Stimulated activated CD4-positive, alpha-beta T cell treated with anti-CD3 and anti-CD28 coated beads, Interleukin-1b, Interleukin-23, amount 100 ng/mL, for 48 hours (primary cell): ENCODE measurements at places on chromosomes 11 and 22.

- DNase-seq, result no peak
Observed at GRCh38 chr11:96841792-96842191, 452.0 kb downstream of the JRKL start.

GRCh38 chr11:3123305-3123704 lies 41.8 kb downstream of the OSBPL5 start:
- DNase-seq, result no peak

GRCh38 chr22:47736186-47737034 lies 974.0 kb downstream of the TBC1D22A start:
- DNase-seq, result no peak

DNA sequence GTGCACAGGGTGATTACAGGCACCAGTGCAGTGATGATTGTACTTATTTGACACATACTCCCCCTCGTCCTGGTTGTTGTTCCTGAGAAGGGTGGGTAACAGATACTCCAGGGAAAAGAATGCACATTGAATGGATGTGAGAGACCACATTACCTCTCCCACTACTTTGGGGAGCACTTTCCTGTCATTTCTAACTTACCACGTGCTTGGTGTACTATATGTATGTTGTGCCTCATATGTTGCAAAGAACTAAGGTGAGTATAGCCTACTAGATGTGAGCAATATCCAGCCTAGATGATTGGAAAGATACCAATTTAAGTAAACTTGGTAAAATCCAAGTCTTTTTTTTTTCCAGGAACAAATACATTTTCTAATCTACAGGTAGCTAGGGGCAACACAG lies 14.3 kb upstream of the SCARF2 start:
- DNase-seq, result no peak

DNA sequence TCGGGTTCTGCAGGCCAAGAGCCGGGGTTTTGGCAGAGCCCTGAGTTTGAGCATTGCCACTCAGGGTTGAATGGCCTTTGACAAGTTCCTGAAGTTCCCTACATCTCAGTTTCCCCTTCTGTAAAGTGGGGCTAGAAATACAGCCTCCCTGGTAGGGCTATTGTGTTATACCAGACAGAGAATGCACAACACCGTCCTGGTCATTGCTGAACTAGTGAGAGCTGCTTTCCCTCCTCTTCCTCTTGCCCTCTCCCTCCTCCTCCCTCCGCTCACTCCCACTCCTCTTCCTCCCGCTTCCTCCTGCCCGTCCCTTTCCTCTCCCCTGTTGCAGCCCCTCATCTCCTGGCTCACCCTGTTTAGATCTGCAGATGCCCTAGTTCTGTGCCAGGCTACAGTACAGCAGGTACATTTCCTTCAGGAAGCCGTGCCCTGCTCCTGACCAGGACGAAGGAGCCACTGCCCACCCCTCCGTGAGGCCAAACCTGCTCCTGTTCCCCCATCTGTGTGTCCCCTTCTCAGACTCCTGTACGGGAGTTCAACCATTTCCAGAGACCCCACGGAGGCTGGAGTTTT lies 91.5 kb upstream of the SHANK2 start:
- no peak for DNase-seq

- no peak for DNase-seq
Observed at GRCh38 chr11:71948314-71949027, 19.6 kb downstream of the RNF121 start.

- DNase-seq, result no peak
Observed at GRCh38 chr22:42172773-42173172, 42.2 kb upstream of the CYP2D6 start.

DNA sequence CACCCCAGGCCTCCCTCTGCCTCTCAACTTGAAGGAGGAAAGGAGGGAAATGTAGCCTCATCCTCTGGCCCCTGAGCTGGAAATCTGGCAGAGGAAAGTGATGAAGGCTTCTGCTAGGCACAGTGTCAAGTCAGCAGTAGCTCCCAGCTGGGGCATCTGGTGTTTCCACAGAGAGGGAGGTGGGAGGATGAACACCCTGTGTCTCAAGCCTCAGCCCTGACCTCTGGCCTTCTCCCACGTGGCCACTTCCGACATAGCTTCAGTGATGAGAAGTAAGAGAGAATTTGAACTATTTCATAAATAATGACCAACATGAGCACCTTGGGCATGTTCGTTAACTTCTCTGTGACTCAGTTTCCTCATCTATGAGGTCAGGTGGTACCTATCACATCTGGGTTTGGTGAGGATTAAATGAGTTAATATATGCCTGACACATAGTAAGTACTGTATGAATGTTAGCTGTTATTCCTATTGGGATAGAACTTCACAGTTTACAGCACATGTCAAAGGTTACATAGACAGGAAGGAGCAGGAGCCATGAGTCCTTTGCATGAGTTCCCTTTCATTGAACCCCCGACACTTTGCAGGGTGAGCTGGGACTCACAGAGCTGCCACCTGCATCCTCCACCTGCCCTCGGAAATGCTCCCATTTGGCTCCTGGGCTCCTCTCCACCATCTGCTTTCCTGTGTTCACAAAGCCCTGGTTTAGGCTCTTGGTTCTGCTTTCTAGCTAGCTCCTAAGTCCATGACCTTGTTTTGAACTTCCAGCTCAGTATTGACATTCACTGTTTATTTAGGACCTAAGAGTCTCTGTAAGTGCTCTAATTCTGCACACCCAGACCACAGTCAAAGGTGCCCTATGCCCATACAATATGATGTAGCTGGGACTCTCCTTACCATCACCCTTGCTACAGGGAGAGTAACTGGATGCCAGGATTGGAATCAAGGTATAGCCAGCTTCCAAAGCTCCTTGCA lies 61.7 kb downstream of the CSNK2A3 start:
- no peak for DNase-seq

- no peak for DNase-seq
Observed at GRCh38 chr22:41951898-41952474, at the start of gene SMIM45. Gene SMIM45, plus strand, starts transcription at chr22:41952150.

- DNase-seq, result no peak
Observed at GRCh38 chr11:112163875-112164685, at the start of gene IL18. Gene IL18, minus strand, starts transcription at chr11:112164094. Its CDS starts 9,041 bp downstream, at chr11:112155053.

- no peak for DNase-seq
Observed at GRCh38 chr22:44025171-44026065, 1.3 kb downstream of the PARVB start.

DNA sequence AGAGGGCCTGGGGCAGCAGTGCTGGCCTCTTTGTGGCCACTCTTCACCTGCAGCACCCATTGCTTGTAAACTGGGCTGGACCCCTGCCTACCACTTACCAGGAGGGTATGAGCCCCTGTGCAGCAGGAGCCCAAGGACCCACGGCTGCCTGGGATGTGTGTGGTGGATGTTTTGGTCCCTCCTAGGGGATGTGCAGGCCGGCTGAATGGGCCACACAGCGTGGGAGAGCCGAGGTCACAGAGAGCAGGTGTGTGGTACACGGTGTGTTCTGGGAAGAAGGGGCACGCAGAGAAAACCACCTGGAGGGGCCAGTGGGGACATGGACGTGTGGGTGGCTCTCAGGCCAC lies 19.3 kb upstream of the GNB1L start:
- DNase-seq, result no peak

DNA sequence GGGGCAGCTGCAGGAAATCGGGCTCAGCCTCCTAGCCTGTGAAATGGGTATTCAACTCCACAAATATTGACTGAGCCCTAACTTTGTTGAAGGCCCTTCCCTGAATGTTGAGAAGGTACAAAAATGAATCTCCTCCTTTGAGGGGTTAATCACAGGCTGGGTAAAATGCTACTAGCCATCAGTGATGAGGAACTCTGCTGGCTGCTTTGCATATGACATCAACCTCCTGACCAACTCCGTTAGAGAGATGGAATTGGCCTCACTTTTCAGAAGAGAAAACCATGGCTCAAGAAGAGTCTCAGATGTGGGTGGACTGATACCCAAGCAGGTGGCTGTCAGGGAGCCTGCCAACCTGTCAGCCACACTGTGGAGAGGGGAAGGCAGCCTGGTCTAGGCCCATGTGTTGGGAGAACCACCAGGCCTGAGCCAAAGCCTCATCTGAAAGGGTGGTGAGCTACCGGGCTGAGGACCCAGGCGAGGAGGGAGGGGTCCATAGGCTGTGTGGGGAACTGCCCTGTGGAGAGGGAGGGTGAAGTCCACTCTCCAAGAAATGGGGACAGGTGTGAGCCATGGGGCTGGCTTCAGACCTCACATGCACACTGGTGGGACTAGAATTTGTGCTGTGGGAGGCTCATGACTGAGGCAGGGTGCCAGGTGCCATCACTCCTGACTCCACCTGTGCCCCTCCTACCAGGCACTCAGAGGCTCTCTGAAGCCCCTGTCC lies 11.8 kb downstream of the CDCA5 start:
- DNase-seq, result no peak

DNA sequence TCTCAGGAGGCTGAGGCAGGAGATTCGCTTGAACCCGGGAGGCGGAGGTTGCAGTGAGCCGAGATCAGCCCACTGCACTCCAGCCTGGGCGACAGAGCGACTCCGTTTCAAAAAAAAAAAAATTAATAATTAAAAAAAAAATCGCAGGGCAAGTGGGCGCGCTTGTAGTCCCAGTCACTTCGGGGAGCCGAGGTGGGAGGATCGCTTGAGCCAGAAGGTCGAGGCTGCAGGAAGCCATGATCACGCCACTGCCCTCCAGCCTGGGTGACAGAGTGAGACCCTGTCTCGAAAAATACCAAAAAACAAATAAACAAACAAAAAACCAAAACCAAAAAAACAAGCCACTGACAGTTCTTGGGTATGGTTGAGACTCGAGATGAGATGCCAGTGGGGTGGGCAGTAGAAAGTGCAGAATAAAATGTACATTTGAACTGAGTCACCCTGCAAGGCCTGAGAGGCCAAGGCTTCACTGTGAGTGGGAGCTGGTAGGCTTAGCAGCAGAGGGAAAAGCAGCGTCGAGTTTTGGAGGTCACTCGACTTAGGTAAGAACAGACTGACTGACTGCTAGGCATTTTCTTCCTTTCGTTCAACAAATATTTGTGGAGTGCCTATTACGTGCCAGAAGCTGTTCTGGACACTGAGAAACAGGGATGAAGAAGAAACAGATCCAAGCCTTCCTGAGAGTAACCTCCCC lies 635 bp upstream of the LDHA start:
- peak; percentile 44 for DNase-seq

- DNase-seq, result no peak
Observed at GRCh38 chr11:8910649-8911026, 351 bp upstream of the AKIP1 start.

DNA sequence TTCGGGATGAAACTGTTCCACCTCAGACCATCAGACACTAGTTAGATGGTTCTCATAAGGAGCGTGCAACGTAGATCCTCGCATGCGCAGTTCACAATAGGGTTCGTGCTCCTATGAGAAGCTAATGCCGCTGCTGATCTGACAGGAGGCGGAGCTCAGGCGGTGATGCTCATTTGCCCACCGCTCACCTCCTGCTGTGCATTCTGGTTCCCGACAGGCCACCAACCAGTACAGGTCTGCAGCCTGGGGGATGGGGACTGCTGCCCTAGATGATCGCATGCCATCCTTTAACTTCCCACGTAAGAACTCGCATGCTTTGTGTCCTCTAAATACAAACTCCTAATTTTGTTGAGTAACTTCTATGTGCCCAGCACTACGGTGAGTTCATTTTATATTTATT lies 62.6 kb downstream of the EFCAB6 start:
- DNase-seq, result no peak

DNA sequence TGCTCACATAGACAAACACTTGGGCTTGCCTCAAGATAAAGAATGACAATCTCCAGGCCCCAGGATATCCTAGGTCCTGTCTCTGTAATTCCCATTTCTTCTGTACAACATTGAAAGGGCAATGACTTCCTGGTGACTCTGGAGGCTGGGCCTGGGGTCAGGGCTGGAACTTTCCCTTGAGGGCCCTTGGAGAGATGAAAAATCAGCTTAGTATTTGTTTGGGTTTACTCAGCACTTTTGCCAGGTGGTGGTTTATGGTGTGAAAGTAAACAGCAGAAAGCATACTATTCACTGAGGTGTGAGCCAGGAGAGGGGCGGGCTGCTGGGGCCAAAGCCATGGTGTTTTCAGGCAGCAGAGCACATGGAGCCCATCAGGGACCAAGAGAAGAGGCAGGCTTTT lies 214.7 kb upstream of the NARS2 start:
- no peak for DNase-seq

DNA sequence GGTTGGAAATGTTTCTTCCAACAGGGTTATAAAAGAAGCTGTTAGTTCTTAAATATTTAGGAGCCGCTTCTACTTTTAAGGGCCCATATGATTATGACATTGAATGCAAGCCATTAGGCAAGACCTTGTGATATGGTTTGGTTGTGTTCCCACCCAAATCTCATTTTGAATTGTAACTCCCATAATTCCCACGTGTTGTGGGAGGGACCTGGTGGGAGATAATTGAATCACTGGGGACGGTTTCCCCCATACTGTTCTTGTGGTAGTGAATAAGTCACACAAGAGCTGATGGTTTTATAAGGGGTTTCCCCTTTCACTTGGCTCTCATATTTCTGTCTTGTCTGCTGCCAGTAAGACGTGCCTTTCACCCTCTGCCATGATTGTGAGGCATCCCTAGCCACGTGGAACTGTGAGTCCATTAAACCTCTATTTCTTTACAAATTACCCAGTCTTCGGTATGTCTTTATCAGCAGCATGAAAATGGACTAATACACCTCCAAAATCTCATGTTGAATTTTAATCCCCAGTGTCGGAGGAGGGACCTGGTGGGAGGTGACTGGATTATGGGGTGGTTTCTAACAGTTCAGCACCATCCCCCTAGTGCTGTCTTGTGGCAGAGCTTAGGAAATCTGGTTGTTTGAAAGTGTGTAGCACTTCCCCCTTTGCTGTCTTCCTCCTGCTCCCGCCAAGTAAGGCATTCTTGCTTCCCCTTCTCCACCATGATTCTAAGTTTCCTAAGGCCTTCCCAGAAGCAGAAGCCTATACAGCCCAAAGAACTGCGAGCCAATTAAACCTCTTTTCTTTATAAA lies 4.3 kb downstream of the CD59 start:
- DNase-seq, result peak; percentile 60

DNA sequence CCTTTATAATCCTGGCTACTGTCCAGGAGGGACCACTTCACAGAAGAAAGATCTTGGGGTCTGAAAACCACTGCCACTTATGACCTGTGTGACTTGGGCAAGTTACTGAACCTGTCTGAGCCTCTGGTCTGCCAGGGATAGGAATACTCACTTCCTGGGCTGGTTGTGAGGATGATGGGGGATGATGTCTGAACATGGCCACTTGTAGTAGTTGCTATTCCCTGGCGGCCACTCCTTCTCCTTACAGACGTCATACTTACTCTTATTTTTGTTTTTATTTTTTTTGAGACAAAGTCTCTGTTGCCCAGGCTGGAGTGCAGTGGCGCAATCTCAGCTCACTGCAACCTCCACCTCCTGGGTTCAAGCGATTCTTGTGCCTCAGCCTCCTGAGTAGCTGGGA lies 26.1 kb downstream of the CD82 start:
- DNase-seq, result no peak

- DNase-seq, result no peak
Observed at GRCh38 chr22:37521236-37521739, 2.1 kb upstream of the CARD10 start.

GRCh38 chr22:30327864-30328345 lies 1.2 kb upstream of the TBC1D10A start:
- no peak for DNase-seq
